ENCODE measurements at places on chromosomes 1 and 21.

GRCh38 chr1:99657213-99658030 is 11.5 kb downstream of the PALMD start:
- no peak for DNase-seq

DNA sequence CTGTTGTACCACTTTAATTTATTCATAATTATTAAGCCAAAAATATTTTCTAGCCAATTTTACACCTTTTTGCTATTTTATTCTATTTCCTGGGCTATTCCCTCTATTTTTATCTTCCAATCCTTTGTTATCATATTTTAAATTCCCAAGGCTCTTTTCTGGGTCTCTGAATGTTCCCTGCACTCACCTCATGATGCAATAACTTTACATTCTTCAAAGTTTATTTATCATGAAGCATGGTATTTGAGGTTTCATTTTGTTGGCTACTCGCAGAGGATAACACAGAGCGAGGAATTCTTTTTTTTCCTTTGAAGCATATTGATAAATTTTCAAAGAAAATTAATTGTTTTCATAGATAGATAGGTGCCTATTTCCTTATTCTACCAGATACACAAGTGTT is 489.8 kb upstream of the TMPRSS15 start:
- DNase-seq: no peak

DNA sequence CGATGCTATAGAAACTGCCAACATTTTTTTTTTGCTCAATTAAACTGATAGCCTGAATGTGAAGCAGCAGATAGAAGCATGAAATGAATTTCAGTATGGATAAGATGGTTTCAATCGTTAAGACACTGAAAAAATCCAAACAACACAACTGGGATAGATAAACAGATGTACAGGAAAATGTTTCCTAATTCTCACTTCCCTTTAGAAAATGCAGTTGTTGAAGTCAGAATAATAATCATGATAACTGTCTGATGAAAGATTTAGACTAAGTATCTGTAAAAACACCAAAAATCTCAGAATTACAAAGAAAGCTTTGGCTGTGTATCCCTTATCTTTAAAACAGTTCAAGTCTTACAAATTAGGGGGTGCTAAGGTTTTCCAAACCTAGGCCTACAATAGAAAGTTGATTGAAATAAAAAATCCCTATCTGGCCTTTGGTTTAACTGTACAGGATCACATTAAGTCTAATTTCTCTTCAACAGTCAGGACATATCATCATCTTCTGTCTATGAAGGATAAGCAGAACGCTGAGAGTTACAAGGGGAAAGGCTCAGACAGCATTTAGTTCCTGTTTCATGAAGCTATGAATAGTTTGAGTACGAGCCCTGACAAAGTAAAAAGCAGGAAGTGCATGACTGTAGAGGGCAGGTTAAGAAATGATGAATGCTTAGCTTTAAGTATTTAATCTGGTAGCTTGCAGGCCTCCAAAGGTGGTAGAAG is 203.2 kb downstream of the APP start:
- DNase-seq: no peak

DNA sequence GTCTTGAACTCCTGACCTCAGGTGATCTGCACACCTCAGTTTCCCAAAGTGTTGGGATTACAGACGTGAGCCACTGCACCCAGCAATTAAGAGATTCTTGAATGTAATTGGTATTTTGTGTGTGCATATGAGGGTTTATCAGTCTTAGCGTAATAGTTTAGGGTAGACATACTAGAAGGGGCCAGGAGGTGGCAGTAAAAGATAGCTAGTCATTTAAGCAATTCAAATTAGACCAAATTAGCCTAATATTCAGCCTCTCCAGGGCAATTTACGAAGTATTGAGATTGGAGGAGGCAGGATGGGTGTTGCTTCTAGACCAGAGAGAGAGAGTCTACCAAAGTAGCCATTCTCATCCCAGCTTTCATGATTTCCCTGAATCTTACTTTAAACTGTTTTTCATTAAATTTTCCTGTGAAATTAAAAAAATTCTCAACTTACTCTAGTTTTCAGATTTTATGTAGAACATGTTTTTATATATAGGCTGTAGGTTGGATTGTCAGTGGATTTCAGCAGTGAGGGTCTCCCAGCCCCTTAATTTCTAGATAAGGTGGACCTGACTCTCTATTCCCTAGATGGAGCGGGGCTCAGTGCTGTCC is 119.7 kb downstream of the HHAT start:
- no peak for DNase-seq

DNA sequence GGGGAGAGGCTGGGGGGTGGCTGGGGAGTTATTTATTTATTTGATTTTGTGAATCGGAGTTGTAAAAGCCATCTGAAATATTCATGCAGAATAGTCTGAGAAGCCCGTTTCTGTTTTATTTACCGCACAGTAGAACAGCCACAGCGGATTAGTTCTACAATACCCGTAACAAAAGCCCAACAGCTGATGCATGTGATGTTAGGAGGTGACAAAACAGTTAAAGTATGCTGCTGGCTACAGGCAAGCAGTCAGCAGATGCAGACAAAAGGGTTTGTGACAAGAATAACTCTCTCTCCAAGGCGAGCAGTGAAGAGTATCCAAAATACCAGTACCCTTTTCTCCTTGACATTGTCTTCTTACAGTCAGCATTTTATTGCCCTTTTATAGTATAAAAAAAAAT is 42.0 kb downstream of the PROX1 start:
- DNase-seq: no peak

Measured in stimulated activated CD8-positive, alpha-beta memory T cell treated with anti-CD3 and anti-CD28 coated beads, Interleukin-4, amount 100 ng/mL, for 4 hours (primary cell).